Osteoblast (primary cell): ENCODE measurements at places on chromosomes 11 and 22. TPM values are rescaled to one million over a fixed set of nuclear protein-coding genes. Genes with fewer than 3 reads are reported as not detected.

DNA sequence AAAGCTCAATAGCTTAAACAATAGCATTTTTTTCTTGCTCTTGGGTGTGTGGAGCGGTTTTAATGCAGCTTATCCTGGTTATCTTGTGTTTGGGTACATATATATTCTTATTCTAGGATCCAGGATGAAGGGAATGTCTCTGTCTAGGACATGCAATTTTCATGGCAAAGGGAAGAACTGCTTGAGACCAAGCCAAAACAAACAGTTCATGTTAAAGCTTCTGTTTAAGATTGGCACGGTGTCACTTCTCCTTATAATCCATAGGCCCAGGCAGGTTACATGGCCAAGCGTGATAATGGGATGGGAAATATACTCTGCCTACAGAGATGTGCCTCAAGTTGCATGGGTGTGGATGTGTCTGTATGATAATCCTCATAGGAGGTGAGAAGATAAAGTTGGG, 177.1 kb upstream of the PGR start:
- DNase-seq = no peak
- H3K27me3 ChIP-seq = no peaks in the 10 kb centered on the region
- H3K27ac ChIP-seq = no peak overlapping the region
- H3K4me3 ChIP-seq = no peak overlapping the region
- H3K36me3 ChIP-seq = no peaks in the 10 kb centered on the region

Gene FOLH1
- total RNA-seq = 0.36 TPM in 1 of 2 replicates, not detected in the other

Gene EMID1
- under 0.01 and 0.29 TPM in 2 replicates for total RNA-seq

Gene SAA2
- total RNA-seq = under 0.01 TPM in 1 of 2 replicates, not detected in the other
